Hepatic stellate cell (primary cell): ENCODE measurements at places on chromosomes 7 and 10.

- no peak for DNase-seq
Observed at GRCh38 chr7:20164425-20165145, 52.6 kb downstream of the MACC1 start.

- DNase-seq, result no peak
Observed at GRCh38 chr7:97819161-97819560, 53.0 kb downstream of the ASNS start.

- DNase-seq, result peak; percentile 17
Observed at GRCh38 chr7:105877736-105878135, 1.3 kb upstream of the ATXN7L1 start.

GRCh38 chr10:103397191-103397825, 882 bp downstream of the PDCD11 start:
- DNase-seq, result no peak

GRCh38 chr10:76492026-76492425, 1060.6 kb downstream of the LRMDA start:
- peak; percentile 7 for DNase-seq

- DNase-seq, result no peak
Observed at GRCh38 chr7:27863880-27864279, 123.9 kb downstream of the TAX1BP1 start.

GRCh38 chr7:30543813-30544525, 39.3 kb upstream of the GGCT start:
- DNase-seq, result no peak

GRCh38 chr10:48572414-48572813, 32.5 kb downstream of the ARHGAP22 start:
- peak; percentile 42 for DNase-seq

GRCh38 chr10:5645375-5645774, 21.0 kb downstream of the ASB13 start:
- DNase-seq, result no peak

- DNase-seq, result no peak
Observed at GRCh38 chr7:157984423-157985163, 603.0 kb downstream of the PTPRN2 start.

DNA sequence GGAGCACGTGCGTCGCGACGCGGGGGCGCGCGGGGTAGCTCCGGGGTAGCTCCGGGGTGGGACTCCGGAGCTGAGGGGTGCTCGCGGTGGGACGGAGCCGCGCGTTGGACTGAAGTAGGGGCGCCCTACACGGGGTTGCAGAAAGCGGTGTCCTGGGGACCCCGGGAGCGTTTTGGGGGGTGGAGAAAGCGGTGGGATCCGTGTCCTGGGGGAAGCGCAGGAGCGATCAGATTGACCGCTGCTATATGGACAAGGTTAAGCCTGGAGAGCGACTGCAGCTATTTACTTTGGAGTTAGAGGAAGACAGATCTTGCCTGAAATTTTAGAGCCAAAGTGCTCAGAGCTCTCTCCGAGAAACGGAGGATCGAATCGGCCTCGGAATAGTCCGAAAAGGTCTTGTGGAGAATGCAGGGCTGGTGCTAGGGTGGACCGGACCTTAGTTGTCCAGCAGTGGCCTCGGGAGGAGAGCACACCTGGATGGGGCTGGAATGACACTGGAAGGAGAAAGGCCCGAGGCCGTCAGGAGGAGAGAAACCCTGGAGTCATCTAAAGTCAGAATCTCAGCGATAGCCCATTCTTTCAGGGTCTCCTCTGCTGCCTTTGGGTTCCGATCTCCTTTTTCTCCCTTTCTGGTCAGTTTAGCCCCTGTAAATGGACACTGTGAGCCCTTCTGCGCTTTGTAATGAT, 564 bp downstream of the PDSS1 start:
- DNase-seq, result peak; percentile 8

DNA sequence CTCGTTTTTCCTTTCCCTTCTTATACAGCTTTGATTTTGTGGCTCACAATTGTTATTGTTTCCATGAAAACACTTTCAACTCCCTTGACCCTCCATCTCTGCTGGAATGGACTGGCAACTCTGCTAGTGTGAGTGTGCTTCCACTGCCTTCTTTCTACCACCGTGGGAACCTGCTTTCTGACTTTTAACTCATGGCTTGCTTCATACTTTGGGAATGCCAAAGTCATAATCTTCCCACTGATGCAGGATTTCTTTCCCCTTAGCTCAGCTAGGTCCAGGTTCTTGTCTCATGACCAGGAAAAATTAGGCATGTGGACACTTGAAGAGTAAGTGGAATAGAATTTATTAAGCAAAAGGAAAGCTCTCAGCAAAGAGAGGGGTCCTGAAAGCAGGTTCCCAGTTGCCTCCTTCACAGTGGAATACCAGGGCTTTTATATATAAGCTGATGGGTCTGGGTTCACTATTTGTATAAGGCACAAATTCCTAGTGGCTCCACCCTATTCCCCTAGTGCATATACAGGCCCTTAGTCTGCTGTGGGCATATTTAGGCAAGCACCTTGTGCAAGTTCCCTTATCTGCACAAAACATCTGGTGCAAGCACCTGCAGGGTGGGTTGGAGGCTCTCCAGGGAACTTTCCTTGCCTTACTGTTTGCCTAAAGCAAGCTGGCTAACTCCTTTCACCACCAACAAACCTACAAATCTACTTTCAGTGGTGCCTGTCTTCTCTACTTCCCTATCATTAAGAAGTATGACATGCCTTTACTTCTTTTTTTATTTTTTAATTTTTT, 119.5 kb downstream of the CFAP58 start:
- no peak for DNase-seq

GRCh38 chr7:16023046-16023445, 336.6 kb upstream of the MEOX2 start:
- no peak for DNase-seq

DNA sequence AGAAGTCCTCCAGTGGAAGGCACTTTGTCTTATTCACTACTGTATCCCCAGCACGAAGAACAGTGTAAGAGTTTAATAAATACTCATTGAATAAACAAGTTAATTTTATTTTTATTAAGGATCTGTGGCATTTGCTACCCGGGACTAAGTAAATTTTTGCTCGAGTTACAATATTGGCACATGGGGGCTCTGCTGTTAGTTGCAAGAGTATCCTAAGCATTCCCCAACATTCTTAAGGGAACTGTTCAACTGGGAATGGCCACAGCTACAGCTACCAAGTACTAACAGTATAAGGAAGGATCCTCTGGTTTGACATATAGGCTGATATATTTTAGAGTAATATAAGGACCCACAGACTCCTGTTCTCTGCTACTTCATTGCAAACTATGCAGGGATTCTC, 8.7 kb upstream of the LRRTM3 start:
- no peak for DNase-seq

DNA sequence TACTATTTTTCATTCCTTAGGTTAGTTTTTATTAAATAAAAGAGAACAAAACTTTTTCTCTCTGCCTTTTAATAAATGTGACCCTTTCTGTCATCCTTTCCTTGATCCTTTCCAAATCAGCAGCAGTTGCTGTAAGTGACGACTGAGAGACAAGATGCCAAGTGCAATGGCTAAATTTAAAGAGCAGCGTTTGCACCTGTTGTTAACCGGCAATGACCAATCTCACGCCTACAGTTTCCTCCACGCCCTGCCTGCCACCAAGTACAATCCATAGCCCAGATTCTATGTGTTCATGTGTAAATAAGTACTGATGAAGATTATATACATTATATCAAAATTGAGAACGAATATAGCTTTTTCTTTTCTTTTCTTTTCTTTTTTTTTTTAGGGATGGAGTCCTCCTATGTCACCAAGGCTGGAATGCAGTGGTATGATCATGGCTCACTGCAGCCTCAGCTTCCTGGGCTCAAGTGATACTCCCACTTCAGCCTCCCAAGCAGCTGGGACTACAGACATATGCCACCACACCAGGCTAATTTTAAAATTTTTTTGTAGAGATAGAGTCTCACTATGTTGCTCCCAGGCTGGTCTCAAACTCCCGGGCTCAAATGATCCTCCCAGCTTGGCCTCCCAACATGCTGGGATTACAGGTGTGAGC, 6.5 kb upstream of the MCU start:
- no peak for DNase-seq

- DNase-seq, result peak; percentile 62
Observed at GRCh38 chr10:66925896-66926715, at the start of gene LRRTM3. Gene LRRTM3 (plus strand): TSS chr10:66926036.

DNA sequence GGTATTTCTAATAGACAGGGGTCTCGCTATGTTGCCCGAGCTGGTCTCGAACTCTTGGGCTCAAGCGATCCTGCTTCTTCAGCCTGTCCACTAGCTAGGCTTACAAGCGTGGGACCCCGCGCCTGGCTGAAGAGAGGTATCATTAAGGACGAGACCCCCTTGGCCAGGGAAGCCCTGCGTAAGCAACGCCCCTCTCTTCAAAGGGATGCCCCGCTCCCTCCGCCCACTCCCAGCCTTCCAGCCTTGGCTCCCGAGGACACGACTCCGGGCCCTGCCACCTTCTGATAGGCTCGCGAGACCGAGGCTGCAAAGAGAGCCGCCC, 220 bp upstream of the ZKSCAN5 start:
- DNase-seq, result no peak

DNA sequence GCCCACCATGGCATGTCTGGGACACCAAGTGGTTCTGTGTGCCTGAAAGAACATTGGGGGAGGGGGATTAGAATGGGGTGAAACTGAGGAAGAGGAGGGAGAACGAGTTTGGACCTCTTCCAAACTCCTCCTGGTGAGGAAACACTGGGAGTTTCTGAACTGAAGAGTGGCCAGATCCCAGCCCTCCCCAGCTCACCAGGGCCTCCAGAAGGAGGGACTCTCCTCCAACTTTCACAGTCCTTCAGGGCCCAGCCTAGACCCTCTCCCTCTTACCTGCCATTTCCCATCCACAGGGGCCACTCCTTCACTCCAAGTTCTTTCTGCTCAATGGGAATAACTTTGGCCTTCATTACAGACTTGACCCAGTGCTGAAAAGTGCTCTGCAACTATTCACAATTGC, 132.0 kb upstream of the FOXK1 start:
- DNase-seq, result no peak

DNA sequence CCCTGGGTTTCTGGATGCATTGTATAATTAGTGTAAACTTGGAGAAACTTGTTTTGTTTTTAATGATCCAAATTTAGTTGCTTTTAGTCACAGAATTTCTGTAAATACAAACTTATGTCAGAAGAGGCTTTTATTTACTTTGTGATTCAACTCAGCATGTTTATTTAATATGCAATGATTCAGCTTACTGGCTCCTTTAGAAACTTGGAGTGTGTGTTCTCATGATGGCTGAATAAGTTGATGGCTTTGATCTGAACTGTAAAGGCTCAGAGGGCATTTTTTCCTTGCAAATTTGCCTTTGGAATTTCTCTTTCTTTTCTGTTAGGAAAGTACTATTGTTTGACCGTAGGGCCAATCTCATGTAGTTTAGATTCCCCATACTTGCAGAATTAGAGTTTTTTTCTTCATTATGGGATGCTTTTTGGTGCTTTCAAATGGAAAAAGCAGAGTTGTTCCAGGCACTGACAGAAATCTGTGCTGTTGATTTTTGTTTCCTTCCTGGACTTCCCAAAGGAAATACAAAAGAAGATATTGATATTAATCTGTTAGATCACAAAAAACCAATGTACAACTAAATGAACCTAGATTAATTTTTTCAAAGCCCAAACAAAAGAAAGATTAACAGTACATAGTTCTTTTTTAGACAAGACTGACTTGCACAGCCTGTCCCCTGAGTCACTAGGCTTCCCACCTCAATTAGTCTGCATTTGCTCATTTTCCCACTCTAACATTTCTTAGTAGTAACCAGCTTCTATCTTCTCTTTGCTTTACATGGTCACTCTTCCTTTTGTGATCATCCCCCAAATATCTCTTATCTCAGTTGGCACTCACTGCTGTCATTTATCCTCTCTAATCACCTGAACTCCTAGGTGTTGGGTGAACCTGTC, 96.8 kb upstream of the AGR3 start:
- DNase-seq, result peak; percentile 27

DNA sequence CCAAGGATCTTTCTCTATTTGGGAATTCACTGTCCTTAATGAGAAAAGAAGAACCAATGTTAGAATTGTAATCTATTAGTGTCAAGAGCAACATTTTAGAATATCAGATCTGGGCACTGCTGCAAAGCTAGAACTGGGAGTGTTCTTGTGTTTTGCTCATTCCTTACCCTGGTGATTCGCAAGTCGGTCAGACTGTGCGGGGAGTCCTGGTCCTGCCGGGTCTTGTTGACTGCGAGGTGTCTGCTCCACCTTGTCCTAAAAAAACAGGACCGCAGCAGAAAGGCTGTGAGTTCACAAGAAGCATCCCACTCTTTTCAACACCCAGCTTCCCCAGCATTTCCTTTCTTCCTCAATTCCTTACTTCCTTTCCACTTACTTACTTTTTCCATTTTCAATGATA, 79.0 kb downstream of the GRB10 start:
- no peak for DNase-seq

- no peak for DNase-seq
Observed at GRCh38 chr10:80443531-80443974, 10.6 kb upstream of the TSPAN14 start.

DNA sequence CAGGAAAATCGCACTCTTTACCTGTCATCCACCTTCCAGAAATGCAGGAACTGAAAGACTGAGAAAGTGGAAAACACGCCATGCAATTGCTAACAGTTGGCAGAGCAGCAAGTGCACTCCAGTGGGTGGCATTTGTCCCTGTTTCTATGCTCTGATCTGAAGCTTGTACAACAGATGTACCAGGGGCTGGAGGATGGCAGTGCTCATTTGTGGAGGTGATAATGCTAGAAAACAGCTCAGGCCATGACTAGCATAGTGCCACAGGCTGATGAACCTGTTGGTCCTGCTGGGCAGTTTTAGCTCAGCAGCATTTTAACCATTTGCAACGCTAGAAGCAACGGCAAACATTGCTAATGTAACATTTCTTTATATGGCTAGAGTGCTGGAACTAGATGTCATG, 199.9 kb upstream of the NRP1 start:
- DNase-seq, result no peak

- peak; percentile 63 for DNase-seq
Observed at GRCh38 chr10:22433875-22434274, 88.6 kb downstream of the SPAG6 start.

DNA sequence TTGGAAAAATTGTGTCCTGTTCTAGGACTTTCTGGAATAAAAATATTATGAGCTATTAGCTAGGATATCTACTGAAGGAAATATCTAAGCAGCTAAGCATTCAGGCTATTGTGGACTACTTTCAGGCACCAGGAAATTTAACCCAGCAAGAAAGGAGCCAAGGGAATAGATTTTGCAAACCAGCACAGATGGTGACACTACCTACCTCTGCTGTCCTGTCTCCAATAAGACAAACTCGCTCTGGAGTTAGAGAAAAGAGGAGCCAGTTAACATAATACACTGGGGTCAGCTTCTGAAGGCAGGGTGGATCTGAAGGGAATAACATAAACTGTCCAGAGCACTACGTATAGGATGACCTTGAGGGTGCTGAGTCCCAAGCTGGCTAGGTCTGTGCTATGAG, 223.7 kb upstream of the PRSS58 start:
- DNase-seq, result peak; percentile 25

DNA sequence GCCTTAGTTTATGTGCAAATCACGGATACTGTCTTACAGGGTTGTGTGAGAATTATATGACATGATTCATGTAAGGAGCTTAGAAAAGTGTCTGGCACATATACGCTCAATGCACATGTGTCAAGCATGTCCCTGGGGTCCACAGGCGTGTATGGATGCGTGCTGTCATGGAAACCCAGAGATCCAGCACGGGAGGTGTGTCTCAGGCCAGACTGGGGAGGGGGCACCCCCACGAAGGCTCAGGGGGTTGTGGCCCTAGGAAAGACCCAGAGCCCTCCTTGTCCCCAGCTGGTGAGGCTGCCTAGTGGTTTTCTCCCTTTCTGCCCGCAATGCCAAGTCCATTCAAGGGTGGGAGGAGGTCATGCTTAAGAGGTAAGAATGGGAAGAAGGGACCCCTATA, 9.1 kb downstream of the BTBD16 start:
- DNase-seq, result no peak

GRCh38 chr10:113084031-113084430, 134.0 kb downstream of the TCF7L2 start:
- peak; percentile 50 for DNase-seq
